ENCODE measurements at places on chromosomes 3 and 15.

GRCh38 chr15:50280271-50280670, 14.7 kb upstream of the HDC start:
- DNase-seq = no peak

- DNase-seq = no peak
These were observed at the start of gene HTR3D for GRCh38 chr3:184031187-184031792. Gene HTR3D (plus strand): TSS chr3:184031742. CDS start chr3:184031742, 0 bp downstream.

- DNase-seq = no peak
These were observed 275.3 kb upstream of the CADM2 start for GRCh38 chr3:84683493-84683892.

DNA sequence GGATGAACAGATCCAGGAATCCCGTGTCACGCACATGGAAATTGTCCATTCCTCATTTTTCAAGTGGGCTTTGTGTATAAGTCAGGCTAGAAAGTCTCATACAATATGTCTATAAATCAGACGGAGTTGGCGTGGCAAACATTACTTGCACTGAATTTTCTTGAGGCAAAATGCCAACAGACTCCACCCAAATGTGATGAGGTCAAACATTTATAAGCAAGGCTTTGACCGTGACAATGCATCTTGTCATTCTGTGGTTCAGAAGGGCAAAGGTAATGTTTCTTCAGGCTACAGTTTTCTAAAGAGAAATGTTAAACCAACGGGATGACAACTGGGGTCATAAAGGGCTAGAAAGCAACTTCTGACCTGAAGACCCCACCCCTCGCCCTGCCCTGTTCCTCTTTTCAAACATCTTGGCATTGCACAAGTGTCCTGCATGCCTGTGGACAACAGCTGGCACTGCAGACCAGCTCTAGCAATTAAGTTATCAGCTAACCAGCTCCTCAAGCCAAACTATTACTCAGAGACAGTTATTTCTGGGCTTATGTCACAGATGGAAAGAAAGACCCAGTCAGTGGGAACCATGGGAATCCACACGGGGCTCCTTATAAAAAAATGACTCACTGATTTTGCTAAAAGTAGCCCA, 36.5 kb upstream of the SPTBN5 start:
- DNase-seq = no peak

DNA sequence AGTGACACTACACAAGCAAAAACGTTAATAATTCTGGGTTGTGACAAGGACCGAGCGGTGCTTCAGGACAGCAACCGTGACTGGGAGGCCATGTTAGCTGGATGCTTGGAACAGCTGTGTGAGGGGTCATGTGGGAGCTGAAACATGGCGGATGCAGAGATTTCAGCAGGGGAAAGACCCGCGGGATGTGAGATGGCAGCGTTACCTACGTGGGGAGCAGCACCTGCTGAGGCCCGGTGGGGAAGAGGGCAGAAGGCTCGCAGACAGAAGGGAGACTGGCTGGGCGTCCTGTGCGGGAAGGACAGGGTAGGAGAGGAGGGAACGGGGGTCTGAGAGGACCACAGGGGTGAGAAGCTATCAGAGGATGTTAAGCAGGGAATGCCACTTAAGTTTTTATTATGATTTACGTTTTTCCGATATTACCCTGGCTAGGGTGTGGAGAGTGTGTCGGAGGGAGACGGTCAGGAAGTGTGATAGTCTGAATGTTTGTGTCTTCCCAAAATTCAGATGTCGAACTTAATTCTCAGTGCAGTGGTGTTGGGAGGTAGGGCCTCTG, 228.8 kb upstream of the LYSMD4 start:
- DNase-seq = no peak

DNA sequence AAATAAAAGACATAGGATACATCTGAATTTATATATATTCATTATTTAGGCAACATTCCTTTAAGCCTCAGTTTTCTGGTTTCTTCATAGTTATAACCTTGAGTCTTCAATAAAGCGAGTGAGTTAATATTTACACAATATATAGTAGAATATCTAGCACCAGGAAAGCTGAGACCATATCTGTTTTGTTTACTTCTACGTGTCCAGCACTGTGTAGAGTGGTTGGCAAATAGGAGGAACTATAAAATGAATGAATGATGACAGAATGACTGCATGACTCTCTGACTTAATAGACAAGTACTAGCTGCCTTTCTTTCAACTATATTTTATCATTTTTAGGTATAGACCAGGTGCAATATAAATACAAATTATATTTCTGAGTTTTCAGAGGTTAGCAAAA, 197.8 kb upstream of the RBMS3 start:
- DNase-seq = no peak
